ENCODE measurements at places on chromosomes 6 and 20.

GRCh38 chr6:73710470-73710869 is 14.5 kb downstream of the CD109 start:
- no peak for DNase-seq

- DNase-seq: no peak
These were observed 26.9 kb downstream of the LYRM2 start for GRCh38 chr6:89611666-89612065.

- no peak for DNase-seq
These were observed 3.2 kb upstream of the CTCFL start for GRCh38 chr20:57528148-57528547.

DNA sequence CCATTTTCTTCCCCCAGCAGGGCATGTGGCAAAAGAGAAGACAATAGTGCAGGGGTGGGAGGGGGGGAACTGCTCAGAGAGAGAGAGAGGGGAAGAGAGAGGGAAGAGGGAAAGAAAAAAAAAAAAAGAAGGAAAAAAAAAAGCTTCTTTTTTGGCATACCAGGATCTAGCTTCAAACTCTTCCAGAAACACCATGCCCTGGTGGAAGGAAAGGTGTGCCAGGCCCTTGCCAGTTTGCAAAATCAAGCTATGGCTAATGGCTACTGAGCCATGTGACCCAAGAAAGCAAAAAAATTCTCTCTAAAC is 326 bp downstream of the ZMYND8 start:
- DNase-seq: no peak

- no peak for DNase-seq
These were observed 104.1 kb upstream of the FOXA2 start for GRCh38 chr20:22688485-22688884.
